ENCODE measurements at places on chromosomes 12 and 14.
A peak's percentile ranks its signal among the peaks of the same experiment; 100 is the strongest.

- no peak for DNase-seq
These were observed 1.4 kb downstream of the KTN1 start for GRCh38 chr14:55581342-55581771.

GRCh38 chr14:96274543-96274942 lies 18.5 kb downstream of the BDKRB1 start:
- no peak for DNase-seq

DNA sequence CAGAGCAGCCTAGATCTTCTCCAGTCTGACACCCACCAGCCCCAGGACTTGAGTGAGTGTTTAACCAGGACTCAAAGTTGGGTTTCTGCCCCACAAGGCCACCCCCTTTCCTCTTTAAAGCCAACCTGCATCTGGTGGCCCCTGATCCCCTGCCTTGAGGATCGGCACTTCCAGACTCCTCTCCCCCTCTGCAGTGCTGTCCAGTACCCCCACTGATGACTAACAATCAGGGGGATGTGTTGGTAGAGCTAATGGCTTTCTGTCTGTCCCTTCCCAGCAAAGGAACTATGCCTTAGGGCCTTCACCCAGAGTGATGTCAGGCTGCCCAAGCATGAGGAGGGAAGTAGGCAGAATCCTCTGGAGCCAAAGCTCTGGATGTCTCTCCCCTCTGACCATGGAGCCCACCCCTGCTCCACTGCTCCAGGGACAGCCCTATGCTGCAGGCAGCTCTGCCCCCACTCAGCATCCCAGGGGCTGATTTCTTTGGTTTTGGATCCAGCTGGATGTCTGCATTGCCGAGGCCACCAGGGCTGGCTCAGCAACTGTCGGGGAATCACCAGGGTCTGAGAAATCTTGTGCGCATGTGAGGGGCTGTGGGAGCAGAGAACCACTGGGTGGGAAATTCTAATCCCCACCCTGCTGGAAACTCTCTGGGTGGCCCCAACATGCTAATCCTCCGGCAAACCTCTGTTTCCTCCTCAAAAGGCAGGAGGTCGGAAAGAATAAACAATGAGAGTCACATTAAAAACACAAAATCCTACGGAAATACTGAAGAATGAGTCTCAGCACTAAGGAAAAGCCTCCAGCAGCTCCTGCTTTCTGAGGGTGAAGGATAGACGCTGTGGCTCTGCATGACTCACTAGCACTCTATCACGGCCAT lies 42.9 kb downstream of the DAD1 start:
- no peak for DNase-seq

GRCh38 chr12:14950982-14951746 lies 10.2 kb downstream of the ARHGDIB start:
- no peak for DNase-seq

- no peak for DNase-seq
These were observed 13.9 kb upstream of the HOXC13 start for GRCh38 chr12:53924521-53925405.

DNA sequence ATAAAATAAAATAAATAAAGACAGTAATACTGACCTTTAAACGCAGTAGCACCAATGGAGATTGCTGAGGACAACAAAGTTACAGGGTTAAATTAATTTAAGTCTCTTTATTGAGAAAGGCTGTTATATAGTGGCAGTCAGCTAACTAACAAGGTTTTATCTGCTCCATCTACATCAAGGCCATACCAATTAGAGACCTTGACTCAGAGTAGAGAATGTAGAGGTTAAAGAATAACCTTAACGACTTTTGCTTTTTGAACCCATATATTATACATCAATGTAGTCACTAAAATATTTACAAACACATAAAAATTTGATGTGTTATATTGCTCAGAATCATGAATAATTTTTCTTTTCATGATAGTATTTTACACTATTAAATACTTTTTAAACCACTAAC lies 21.6 kb downstream of the OSBPL8 start:
- no peak for DNase-seq

GRCh38 chr12:30442461-30442860 lies 253.2 kb downstream of the IPO8 start:
- no peak for DNase-seq

GRCh38 chr12:6333029-6333428 lies 8.8 kb downstream of the TNFRSF1A start:
- DNase-seq = no peak

GRCh38 chr12:26088998-26089397 lies 35.8 kb downstream of the BHLHE41 start:
- no peak for DNase-seq

DNA sequence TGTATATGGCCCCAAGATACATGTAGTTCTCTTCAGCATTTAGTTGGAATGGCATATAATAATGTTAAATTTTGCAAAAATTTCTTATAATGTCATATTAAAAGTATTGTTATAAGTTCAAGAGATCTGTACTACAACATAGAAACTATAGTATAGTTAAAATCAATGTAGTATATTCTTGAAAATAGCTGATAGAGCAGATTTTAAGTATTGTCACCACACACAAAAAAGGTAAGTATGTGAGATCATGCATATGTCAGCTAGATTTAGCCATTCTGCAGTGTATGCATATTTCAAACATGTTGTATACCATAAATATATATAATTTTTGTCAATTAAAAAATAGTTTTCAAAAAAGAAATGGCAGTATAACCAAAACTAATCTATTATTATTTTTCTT lies 86.5 kb downstream of the PLBD1 start:
- DNase-seq = no peak

- no peak for DNase-seq
These were observed 111.9 kb upstream of the DDHD1 start for GRCh38 chr14:53265025-53265424.

- no peak for DNase-seq
These were observed 489.6 kb upstream of the GARIN6 start for GRCh38 chr12:99157946-99158345.

DNA sequence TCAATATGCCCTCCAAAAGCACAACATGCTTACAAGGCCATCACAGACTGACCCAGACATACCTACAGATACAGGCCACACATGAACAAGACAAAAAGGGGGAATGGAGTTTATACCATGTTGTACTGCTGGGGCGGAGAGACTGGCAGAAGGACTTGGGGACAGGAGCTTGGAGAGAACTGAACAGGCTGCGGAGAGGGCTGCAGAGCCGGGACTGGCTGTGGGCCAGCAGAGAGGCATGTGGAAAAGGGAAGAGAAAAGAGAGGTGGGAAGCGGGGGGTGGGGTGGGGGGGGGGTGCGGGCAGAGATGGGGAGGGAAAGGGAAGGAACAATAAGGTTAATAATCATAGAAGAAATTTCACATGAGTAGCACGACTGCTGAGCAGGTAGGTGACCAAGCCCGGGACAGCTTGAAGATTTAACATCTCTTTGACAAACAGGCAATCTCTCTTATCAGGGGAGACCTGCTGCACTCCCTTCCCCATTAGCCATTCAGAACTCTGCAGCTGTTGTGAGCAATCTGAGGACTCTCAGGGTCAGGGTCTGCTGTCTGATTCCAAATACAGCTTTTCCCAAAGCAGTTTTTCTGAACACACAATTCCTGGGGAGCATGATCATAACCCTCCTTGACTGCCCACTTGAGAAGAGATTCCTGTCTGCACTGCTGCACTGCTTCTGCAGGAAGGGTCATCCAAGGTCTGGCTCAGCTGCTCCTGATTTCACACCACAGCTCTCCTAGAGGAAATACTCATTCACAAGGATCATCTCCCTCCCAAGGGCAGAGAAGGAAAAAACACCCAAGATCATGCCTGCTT lies 21.6 kb upstream of the STAC3 start:
- DNase-seq = no peak

DNA sequence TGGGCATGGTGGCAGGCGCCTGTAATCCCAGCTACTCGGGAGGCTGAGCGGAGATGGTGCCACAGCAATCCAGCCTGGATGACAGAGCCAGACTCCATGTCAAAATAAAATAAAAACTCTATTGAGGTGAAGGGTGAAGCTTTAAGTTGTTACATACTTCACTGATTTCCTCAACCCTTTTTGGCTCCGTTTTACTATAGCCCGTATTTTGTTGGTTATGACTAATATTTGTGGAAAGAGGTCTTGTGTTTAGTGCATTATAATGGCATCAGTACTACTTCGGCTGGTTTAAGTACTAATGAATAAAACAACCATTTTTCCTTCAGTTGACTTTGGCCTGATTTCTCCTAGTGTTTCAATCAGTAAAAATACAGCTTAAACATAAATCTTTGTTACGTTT lies 27.0 kb upstream of the SLC2A14 start:
- no peak for DNase-seq

GRCh38 chr12:45186762-45187161 lies 29.1 kb upstream of the ANO6 start:
- no peak for DNase-seq

GRCh38 chr14:34147461-34147860 lies 196.6 kb upstream of the EGLN3 start:
- DNase-seq = no peak

- peak; percentile 37 for DNase-seq
These were observed 768 bp downstream of the CEP170B start for GRCh38 chr14:104865631-104866441.

GRCh38 chr12:98002887-98003493 lies 512.4 kb upstream of the TMPO start:
- peak; percentile 10 for DNase-seq

DNA sequence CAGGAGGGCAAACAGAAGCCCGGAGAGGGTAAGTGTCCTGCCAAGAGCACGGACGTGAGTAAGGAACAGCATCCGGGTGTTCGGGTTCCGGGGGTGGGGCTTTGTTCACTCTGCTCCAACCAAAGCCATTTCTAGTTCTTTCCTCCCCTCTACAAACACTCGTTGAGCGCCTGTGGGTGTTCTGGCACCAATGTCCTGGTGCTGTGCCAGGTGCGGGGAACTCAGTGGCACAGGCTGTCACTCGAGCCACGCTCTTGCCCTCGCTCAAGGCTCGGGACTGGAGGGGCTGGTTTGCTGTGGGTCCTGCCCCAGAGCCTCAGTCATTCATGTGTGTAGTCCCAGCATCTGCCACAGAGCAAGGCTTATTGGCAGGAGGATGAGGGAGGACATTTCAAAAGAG lies 157.5 kb downstream of the CALM1 start:
- no peak for DNase-seq

- peak; percentile 83 for DNase-seq
These were observed at the start of gene ACACB for GRCh38 chr12:109115758-109116610. Gene ACACB (plus strand): TSS chr12:109116587. CDS start chr12:109139406, 22,819 bp downstream.

DNA sequence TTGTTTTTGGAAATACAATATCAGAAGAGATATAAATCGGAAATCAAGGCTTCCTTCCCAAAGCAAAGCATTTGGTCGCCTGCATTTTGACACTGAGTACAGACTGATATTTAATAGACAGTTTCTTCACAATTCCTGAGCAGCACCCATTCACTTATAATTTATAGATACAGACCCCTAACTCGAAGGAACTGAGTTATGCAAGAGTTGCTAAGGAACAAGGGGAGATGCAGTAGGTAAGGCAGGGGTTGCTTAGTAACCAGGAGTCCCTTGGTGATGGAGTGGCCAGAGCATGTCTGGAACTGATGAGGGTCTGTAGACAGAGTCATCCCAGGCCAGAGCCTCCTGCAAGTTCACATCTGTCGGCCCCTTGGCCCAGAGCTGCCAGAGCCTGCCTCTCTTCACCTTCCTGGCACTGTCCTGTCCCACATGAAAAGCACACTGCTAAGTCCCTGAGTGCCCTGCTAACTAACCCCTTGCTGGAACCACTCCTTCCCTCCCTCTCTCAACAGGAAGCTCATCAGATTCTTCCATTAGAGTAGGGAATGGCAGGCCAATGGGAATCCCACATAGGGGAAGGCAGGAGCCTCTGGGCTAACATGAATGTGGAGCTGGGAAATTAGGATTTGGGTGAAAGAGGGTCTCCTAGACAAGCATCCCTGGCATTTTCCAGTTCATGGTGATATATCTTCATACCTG lies 3.6 kb upstream of the DHRS2 start:
- DNase-seq = no peak

DNA sequence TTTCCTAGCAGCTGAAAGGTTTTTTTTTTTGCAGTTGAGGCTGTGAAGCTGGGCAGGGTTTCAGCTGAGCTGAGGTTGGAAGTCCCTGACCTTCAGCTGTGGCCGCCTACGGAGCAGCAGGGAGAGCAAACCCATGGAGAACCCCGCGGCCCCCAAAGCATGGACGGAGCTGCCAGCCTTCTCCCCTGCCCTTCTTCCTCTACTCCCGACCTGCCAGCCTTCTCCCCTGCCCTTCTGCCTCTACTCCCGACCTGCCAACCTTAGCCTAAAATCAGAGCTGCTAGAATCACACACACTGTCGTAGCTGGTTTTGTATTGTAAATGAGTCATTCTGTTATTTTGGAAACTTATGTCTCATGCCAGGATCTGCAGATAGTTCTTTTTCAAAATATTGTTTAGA lies 74.6 kb downstream of the PPP2R5C start:
- DNase-seq = no peak

DNA sequence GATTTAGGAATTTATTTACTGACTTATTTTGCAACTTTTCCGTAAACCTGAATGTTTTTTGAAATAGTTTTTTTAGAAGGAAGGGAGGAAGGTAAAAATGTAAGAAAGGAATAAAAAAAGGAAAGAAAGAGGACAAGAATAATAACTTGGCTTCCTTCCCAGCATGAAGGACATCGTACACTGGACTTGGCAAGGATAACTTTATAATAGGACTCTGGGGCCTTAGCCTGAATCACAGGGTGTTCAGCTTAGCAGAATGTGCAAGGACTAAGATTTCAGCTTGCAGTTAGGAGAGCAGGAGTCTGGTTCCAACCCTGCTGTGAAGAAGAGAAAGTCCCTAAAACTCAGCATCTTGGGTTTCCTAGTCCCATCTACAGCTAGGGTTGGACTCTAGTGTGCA lies 1053.3 kb downstream of the VRK1 start:
- no peak for DNase-seq
